Central memory CD4-positive, alpha-beta T cell (primary cell): ENCODE measurements at places on chromosomes 6 and 20.

GRCh38 chr20:48808382-48809034 lies 19.3 kb downstream of the PREX1 start:
- DNase-seq: no peak

DNA sequence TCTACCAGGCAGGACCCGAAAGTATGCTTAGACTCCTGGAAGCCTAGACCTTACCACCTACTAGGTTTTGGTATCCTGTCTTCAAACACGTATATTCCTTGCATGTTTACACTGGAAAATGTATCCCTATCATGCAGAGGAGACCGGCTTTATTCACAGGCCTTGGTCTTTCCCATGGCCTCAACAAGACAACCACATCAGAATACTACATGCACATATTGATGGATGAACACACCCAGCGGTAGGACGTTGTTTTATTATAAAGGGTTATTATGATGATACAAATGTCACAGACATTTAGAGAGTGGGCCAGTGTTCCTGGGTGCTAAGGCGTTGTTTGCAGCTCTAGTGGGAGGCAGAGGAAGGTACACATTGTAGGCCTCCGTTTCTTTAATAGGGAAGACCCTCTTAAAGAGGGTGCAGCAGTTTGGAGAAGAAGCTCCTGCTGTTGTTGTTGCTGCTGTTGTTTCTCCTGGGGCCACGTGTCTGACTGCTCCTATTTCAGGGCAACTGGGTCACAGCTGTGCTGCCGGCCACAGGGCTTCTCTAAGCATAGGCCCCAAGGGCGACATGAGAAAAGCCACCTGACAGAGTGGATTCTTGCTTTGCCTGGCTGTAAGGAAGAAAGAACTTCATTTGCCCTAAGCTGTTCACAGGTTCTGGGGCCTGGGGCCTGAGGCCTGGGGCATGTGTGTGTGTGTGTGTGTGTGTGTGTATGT lies 98.3 kb upstream of the SASH1 start:
- no peak for DNase-seq

DNA sequence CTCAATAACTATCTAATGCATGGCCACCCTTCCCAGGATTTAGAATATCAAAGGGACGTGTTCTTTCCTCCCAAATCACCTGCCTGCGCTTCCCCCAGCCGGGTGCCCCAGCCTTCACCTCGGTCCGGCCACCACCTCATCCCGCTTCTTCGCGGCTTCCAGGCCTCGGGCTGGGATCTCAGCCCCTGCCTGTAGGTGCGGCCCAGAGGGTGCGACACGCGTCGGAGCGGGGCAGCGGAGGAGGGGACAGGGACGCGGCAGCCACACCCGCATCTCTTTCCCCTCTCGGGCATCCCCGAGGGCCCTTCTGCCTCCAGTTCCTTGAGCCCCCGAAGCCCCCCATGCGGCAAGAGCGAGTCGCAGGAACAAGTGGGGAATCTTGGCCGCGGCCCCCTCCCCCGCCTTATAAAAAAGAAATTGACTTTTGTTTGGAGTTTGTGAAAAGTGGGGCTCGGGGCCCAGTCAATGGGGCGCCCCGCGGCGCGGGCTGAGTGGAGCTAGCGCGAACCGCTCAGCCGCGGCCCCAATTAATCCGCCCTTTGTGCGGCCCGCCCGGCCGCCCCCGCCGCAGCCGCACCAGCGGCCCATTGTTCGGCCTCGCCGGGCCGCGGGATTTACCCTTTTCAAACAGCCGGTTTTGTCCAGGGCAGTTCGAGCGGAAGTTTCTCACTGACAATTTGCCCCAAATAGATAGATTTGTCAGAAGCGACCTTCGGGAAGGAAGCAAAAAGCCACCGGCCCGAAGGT lies 8.4 kb upstream of the NR2E1 start:
- no peak for DNase-seq

- no peak for DNase-seq
These were observed 168.9 kb upstream of the COL21A1 start for GRCh38 chr6:56416247-56416646.

DNA sequence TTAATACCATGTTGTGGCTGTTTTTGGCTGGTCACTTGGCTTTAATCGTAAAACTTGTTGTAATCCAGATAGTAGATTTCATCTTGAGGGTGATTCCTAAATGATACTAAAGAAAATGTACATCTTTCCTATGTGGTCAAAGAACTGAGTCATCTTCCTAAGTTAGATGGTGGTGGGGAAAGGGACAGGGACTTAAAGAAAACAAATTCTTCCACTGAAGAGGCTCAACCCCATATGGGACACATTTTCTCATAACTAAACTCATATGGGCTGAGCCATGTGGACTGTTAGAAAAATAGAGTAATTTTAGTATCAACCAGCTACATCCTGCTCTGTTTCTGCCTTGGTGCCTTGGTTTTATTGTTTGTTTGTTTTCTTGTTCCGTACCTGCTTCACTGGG lies 155.8 kb downstream of the TSHZ2 start:
- no peak for DNase-seq

GRCh38 chr6:122713138-122713537 lies 66.4 kb upstream of the FABP7 start:
- DNase-seq: no peak

- no peak for DNase-seq
These were observed 14.0 kb downstream of the KIAA1755 start for GRCh38 chr20:38246357-38247165.

DNA sequence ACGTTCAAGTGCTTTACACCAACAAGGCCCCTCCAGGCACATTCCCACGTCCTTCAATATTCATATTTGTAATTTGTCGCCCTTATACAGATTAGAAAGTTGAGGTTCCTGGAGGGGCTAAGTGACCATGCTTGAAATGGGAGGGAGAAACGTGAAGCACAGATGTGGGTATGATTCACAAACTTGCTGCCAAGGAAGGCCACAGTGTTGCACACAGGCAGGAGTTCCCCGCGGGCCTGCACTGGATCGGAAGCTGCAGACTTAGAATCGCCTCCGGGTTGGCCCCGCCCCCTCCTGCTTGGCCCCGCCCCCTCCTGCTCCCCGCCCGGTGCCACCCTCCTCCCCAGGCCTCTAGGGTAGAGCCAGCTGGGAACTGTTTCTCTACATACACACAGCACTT lies 58.2 kb upstream of the QKI start:
- DNase-seq: no peak

DNA sequence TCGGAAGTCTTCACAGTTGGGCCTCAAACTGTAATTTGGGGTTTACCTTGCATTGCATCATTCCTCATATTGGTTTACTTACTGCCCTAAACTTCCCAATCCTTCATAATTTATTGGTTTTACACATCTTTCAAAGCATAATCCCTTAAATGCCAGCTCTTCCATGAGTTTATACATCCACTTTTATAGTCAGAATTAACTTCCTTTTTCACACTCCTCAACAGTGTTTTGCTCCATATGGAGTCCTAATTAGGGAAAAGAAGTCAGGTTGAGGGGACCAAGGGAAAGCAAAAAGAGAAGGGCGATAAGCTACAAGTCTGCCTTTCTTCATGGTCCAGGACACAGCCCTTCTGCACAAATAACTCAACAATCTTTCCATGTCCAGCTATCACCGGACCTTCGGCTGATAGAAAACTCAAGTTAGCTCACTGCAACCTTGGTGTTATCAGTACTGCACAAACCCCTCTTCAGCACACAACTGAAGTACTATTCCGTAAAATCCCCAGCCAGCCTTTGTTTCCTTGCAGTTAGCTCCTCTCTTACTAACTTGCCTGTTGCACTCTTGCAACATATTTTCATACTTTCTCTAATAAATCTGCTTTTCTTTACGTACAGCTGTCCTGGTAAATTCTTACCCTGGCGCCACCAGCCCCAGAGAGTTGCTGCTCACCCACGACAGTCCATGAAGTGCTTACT lies 2.0 kb downstream of the EEF1E1 start:
- no peak for DNase-seq

GRCh38 chr6:129612440-129612839 lies 97.5 kb downstream of the ARHGAP18 start:
- DNase-seq: no peak

DNA sequence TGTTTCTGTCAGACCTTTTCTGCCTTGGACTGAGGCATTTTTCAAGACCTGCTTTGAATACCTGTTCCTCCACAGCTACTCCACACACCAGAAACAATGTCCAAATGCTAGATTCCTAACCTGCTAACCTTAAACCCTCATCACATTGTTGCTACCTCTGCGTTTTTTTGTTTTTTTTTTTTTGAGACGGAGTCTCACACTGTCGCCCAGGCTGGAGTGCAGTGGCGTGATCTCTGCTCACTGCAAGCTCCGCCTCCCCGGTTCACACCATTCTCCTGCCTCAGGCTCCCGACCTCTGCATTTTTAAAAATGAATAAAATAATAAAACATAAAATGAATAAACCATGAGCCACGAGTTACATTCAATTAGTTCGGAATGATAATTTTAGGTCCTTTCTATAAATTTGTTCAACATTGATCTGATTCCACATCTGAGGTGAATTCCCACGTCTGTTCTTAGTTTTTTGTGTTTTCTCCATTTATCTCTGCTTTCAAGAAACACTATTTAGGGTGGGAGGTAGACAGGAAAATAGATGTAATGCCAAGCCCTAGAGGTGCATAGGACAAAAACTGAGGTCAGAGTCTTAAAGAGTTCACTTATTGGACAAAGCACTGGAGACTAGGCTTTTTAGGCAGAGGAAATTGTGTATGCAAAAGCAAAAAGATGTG lies 1.3 kb downstream of the C6orf89 start:
- no peak for DNase-seq

- no peak for DNase-seq
These were observed 95.8 kb downstream of the BANF2 start for GRCh38 chr20:17795501-17796071.

- no peak for DNase-seq
These were observed 98.5 kb downstream of the LY86 start for GRCh38 chr6:6686748-6687601.

DNA sequence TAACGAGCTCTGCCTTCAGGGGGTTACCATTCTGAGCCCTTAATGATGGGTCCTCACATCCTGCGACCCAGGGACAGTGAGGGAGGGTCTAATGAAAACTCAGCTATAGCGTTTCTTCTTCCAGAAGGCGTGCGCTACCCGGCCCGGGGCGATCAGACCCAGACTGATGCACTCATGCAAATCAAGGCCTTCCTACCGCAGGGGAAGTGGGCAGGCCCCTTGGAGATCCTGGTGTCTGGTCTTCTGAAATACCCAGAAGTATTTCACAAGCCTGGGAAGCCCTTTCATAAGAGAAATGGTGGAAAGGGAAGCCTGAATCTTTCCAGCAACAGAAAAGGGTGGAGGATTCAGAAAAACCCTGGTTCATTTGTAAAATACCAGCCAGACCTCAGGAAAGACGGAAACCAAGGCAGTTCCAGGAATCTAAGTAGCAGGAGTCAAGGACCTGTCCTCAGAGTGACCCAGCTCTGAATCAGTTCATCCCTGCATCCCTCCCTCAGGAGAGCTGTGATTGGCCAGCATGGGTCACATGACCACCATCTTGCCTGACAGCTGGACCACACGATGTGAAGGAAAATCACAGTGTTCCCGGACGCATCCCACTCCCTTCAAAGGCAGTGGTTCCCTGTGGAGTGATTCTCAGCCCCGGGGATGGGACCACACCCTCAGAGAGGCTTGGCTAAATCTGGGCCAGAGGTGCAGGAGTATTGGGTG lies 12.7 kb downstream of the BFSP1 start:
- no peak for DNase-seq

DNA sequence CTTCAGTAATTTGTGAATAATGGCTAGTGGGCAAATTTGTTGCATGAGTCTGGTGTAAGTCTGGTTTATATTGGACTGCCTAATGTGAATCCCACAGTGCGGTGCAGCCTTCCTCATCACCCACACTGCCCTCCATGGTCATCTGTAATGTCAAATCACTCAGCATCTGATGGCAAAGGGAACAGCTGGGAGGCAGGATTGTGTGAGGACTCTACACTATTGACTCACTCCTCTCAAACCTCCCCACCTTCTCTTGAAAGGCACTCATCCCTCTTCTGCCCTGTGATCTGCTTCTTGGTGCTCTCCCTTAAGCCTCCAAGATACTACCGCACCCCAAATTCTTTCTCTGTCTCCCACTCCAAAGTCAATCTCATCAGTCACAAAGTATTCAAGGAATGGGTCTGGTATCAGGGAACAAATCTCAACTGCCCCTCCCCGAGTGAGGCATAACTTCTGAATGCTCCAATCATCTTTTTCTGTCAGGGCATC lies 146.0 kb upstream of the BEND6 start:
- DNase-seq: no peak

GRCh38 chr6:27494987-27495385 lies 22.1 kb upstream of the ZNF184 start:
- no peak for DNase-seq

GRCh38 chr20:15491575-15491974 lies 1081.7 kb downstream of the KIF16B start:
- DNase-seq: no peak

DNA sequence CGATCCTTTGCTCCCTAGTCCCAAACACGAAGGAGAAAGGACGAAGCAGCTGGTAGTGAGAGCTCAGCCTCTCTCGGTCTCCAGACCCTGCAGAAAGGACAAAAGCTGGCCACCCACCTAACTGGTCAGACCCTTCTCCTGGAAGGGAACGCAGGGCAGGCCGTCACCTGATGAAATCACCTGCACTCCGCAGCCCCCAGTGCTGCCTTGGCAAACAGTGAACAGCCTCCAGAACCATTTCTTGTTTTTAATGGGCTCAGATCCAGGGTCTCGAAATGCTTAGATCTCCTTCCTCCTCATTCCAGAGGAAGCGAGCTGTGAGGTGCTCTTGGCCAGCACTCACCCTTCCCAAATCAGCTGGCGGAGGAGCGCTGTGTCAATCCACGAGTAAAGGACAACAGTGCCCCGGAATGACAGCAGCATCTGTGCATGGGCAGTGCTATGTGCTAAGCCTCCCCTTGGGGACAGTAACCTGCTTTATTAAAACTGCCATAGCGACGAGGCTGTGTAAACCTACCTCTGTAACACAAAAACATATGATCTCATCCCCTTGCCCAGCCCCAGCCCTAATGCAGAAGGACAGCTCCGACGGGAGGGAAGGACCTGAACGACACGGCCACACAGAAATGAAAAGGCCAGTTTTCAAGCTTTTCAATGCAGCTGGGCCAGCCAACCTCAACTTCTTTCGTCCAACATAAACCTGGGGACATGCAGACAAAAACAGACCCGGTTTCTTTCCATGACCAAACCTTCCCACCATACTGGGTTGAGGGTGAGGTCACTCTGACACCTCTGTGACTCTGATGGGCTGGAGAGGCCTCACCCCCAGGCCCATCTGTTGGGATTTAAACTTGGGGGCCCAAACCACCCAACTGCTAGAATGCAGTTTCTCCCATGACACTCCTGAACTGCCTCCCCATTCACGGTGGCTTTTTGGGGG lies 43.3 kb downstream of the SULF2 start:
- DNase-seq: no peak

- no peak for DNase-seq
These were observed 17.2 kb downstream of the CARMIL1 start for GRCh38 chr6:25296217-25296905.

GRCh38 chr6:125636671-125637070 lies 112.8 kb upstream of the HEY2 start:
- DNase-seq: no peak

DNA sequence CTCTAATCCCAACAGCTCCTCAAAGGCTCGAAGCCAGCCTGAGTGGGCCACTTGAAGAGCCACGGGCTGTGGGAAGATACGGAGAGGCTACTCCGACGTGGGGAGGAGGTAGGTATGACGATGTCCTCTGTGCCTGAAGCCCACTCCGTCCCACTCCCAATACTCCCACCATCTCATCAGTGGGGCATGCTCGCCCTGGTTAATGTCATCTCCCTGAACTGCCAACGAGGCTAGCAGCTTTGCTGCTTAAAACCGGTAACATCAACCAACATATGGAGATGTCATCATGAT lies 11.1 kb downstream of the NRN1 start:
- no peak for DNase-seq
